ENCODE measurements at places on chromosomes 6 and 20. TPM values are rescaled to one million over a fixed set of nuclear protein-coding genes. Genes with fewer than 3 reads are reported as not detected.

Gene POPDC3
- polyA plus RNA-seq: 0.29 TPM

Gene TRIM15
- polyA plus RNA-seq: 0.10 TPM

Gene BCAS4
- 5.3 TPM for polyA plus RNA-seq

Gene FBXO5
- 32.9 TPM for polyA plus RNA-seq

Gene HLA-DOB
- polyA plus RNA-seq: not detected

Gene KCNQ2
- polyA plus RNA-seq: 6.5 TPM

Gene CCN6
- 3.7 TPM for polyA plus RNA-seq

Gene TNXB
- 2.7 TPM for polyA plus RNA-seq

Gene ADAT2
- polyA plus RNA-seq: 8.7 TPM

Gene IRF4
- 0.28 TPM for polyA plus RNA-seq

Gene TMEM151B
- 0.57 TPM for polyA plus RNA-seq

Gene TREML2
- polyA plus RNA-seq: 0.13 TPM

Gene GCNT2
- 18.5 TPM for polyA plus RNA-seq

Gene SYNDIG1
- 7.8 TPM for polyA plus RNA-seq

Gene CFAP61
- polyA plus RNA-seq: 4.4 TPM

DNA sequence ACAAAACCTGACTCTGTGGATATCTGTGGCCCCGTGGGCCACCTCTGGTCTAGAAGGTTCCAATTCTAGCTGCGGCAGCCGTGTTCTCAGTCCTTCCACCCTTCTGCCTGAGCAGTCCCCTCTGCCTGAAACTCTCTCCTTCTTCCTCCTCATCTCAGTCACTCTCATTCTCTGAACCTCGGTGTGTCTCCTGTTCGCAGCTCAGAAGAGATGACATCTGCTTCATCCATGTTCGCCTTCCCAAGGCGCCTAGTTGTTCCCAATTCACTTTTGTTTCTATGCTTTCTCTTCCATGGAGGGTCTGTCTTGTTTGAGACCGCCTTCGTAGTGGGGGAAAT lies 95.5 kb downstream of the CEBPB start:
- DNase-seq: no peak

DNA sequence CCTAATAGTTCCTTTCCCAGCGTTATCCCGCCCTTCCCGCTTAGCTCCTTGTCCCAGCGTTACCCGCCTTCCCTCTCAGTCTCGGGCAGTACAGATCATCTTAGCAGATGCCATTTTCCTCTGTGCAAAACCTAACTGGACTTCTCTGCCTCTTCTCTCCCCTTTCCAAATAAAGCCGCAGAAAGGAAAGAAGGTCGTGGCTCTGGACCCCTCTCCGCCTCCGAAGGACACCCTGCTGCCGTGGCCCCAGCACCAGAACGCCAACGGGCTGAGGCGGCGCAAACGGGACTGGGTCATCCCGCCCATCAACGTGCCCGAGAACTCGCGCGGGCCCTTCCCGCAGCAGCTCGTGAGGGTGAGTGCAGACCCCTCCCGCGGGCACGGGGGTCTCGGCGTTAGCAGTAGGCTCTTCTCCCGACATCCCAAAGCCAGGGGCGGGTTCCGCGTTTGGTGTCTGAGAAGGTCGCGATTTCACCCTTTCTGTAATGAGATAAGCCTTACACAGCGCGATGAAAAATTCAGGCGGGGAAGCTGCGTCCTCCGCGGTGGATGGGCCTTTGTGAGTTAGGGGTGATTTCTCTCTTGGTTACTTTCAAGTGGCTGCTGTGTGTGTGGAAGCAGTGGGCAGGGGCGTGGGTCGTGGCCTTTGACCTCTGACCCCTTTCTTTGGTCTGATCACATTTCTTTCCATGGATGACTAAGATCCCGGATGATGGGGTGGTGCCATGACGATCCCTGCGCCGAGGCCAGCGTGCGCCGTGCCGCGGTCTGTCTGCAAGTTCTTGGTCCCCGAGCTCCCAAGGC lies 292.7 kb downstream of the TAF4 start:
- no peak for DNase-seq

DNA sequence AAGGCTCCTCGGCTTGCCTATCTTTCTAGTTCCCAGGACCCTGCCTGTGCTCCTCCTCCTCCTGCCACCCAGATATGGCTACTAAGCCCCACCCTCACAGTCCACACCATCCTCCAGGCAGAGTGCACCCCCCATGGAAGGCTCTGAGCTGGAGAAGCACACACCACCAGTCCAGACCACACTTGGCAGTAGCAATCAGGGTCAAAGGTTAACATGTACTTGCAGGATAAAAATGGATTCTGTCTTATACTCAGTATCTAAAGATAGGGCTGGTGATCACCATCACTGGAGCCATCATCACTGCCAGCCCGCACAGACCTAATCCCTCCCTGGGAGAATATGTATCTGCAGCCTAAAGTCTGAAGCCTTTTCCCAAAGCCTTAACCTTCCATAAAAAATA lies 83.4 kb downstream of the PRKN start:
- DNase-seq: no peak

- no peak for DNase-seq
These were observed 2.7 kb downstream of the AGPAT1 start for GRCh38 chr6:32173051-32173727.

DNA sequence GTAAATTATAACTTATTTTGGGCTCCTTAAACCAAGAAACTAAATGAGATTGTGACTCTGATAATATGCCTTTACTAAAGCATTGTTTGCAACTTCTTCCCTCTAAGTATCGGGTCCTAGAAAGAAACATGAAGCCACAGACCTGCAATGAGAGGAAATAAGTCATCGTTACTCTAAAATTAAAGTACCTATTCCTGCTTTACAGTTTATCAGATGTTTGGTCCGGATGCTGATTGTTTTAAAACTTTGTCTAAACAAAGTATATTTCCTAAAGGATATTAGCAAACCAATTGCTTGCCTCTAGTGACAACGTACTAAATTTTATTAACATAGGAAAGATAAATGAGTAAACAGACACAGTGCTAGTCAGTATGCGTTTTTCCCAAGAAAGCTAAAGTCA lies 216.8 kb downstream of the GJA1 start:
- DNase-seq: no peak

DNA sequence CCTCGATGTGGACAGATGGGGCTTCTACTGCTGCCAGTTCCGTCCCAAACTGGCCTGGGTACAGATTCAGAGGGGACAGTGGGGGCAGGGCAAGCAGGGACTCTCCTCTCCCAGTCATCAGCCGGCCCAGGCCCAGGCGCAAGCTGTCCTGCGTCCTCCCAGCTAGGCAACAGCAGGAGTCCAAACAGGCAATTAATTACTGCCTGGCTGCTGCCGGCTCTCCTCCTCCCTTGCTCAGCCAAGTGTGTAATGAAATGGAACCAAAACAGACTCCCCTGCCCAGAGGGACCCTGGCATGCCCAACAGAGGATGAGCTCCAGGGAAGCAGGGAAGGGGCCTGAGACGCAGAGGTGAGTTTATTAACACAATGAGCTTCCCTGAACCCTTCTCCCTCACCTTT lies 17.8 kb upstream of the SLC32A1 start:
- DNase-seq: no peak

GRCh38 chr6:90110971-90111370 lies 185.7 kb downstream of the BACH2 start:
- DNase-seq: no peak

- no peak for DNase-seq
These were observed 101.0 kb downstream of the EYA2 start for GRCh38 chr20:46995561-46996142.

GRCh38 chr6:161273274-161273751 lies 548 bp downstream of the AGPAT4 start:
- DNase-seq: peak; percentile 65

DNA sequence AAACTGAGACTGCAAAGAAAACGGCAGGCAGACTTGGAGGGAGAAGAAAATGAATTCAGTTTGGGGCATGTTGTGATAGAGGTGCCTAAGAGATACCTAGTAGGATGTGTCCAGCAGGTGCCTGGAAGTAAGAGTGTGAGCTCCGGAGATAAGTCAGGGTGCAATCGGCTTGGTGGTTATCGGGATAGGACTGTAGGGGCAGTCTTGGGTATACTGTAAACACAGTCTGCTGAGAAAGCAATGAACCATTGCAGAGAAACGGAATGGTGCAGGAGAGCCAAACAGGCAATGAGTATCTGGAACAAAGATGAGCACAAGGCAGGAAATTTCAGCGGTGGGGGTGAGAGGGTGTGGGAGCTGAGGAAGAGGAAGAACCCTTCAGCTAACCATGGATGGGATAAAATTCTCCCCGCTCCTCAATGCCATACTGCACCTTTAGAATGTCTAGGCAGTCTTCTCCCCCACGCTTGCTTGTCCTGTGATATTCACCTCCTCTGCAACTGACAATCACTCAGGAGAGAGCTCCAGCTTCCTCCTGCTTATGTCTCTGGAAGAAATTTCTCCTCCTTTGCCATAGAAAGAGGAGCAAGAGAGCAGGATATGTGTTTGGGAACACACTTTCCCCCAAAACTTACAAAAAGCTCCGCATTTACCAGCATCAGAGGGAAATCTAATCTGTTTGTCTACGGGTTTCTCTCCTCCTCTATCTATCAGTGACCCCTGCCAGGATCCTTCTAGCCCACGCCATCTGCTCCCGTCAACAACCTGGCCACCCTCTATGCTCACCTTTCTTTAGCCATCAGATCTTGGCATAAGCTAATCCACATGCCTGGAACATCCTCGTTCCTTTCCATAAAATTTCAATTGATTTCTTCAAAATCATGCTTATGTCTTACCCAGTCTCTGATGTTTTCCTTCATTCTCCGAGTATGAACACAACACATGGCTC lies 381.7 kb upstream of the JARID2 start:
- DNase-seq: no peak

GRCh38 chr20:50913690-50914375 lies 17.4 kb downstream of the ADNP start:
- DNase-seq: no peak

GRCh38 chr6:119347466-119348095 lies 2.0 kb downstream of the MAN1A1 start:
- DNase-seq: no peak

DNA sequence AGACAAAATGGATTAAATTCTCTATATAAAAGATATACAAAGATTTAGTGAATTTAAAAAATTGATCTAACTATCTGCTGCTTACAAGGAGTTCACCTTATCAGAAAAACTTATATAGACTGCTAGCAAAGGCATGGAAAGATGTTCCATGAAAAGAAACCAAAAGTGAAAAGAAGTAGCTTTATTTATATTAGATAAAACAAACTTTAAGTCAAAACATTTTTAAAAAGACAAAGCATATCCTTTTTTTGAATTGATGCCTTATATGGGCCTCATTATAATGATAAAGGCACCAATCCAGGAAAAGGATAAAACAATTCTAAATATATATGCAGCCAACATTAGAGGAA lies 334.2 kb downstream of the MEI4 start:
- DNase-seq: no peak

DNA sequence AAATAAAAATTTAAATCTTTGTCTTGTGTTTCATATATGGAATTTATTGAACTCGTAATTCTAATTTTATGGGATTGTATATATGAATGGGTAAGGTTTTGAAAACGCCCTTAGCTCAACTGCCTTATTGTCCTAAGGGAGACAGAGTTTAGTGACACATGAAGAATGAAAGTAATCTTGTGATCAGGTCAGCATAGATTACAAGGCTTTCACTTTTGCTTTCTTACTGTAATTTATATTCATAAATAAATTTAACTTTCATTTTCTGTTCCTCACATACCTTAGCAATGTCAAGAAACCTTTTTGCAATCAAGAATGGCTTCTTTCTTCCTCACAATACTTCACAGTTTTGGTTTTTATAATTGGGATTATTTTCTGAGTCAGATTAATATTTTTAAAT lies 14.4 kb downstream of the KPNA5 start:
- no peak for DNase-seq

- no peak for DNase-seq
These were observed 92.3 kb downstream of the ATRN start for GRCh38 chr20:3563133-3563532.

DNA sequence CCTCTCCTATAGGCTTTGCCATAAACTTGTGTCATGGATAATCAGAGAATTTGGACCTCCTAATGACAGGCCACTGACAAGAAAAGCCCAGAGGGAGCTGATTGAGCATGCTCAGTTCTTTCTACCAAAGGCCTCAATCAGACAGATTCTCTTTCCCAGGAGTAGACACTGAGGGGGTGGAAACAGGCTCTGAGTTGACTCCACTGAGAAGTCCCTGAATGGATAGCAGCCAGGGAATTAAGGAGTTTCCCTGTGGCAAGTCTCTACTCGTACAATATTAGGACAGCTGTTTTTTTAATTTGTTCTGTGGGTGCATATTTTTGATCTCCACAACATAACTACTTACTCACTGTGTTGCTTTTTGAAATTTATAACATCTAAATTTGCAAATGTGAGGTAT lies 63.3 kb downstream of the SLC16A10 start:
- no peak for DNase-seq

All from left renal cortex interstitium (tissue), 4 donors.